ENCODE measurements at places on chromosomes 1 and 21.

DNA sequence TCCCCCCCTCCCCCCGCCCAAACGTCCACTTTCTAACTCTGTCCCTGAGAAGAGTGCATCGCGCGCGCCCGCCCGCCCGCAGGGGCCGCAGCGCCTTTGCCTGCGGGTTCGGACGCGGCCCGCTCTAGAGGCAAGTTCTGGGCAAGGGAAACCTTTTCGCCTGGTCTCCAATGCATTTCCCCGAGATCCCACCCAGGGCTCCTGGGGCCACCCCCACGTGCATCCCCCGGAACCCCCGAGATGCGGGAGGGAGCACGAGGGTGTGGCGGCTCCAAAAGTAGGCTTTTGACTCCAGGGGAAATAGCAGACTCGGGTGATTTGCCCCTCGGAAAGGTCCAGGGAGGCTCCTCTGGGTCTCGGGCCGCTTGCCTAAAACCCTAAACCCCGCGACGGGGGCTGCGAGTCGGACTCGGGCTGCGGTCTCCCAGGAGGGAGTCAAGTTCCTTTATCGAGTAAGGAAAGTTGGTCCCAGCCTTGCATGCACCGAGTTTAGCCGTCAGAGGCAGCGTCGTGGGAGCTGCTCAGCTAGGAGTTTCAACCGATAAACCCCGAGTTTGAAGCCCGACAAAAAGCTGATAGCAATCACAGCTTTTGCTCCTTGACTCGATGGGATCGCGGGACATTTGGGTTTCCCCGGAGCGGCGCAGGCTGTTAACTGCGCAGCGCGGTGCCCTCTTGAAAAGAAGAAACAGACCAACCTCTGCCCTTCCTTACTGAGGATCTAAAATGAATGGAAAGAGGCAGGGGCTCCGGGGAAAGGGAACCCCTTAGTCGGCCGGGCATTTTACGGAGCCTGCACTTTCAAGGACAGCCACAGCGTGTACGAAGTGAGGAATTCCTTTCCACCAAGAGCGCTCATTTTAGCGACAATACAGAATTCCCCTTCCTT is 158.1 kb downstream of the RUNX1 start:
- DNase-seq, result no peak

DNA sequence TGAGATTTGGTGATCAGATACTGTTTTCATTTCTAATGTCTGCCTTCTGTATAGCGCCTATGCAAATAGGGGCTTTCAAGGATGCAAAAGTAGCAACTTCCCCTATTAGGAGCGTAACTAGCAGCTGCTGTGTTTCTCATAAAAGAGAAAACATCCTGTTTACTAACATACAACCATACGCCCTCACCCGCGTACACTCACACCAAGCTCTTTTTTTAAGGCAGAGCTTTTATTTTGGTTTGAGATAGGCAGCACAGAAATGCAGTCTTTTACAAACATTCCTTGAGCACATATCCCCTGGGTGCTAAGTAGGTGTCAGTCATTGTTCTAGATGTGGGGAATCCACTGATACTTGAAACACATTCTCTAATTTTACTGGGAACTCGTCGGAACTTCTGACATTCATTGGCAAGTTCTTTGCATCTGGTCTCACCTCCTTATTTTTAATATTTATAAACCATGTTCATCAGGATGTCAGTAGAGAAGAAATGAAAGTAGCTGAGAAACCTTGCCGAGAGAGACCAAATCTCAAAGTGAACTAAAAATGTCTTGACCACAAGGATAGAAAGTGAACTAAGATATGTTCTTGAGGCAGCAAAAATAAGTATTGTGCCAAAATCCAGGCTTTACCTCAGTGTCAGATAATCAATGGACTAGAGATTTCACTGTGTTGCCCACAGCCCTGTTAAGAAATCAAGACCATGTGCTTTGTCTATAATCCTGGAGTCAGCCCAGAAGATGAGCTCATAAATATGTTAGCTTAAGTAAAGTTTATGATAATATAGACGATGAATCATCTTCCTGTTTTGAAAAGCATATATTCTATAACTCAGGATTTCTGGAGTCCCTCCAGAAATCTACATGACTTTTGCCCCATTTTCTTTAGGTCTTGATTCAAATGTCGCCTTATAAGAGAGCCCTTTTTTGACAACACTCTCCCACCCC is 350.9 kb downstream of the ST6GALNAC3 start:
- no peak for DNase-seq

GRCh38 chr1:1157033-1157365 is 16.7 kb upstream of the TTLL10 start:
- no peak for DNase-seq

DNA sequence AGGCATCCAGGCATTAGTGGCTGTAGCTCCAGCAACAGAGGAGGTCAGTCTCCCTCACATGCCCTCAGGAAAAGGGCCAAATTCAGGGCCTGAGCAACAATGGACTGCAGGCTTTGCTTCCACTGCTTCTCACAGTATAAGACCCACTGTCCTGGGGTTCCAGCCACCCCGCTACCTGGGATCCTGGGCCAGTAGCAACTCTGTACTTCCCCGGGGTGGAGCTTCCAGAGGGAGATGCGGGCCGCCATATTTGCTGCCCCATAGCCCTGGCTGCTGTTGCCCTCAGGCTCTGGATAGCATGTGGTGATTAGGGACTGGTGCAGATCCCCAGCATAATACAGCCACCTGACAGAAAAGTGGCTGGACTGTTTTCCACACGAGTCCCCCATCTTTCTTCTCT is 201.1 kb upstream of the POGK start:
- DNase-seq, result no peak

GRCh38 chr1:117372863-117373412 is 5.7 kb downstream of the MAN1A2 start:
- DNase-seq, result no peak

DNA sequence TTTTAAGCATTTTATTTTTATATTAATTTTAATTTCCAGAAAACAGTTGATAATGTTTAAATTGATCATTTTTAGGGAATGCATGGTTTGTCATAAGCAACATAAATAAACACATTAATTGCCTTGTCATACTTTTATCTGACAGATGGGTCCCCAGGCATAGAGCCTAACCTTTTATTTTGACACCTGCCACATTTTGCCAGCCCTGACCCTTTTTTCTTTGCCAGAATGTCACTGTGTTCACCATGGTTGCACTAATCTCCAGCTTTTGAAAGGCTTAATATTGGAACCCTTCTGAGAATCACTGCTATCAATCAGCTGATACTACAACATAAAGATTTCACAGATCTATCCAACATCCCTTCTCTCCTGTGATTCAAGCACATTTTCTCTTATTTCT is 56.0 kb upstream of the DPYD start:
- peak; percentile 38 for DNase-seq

DNA sequence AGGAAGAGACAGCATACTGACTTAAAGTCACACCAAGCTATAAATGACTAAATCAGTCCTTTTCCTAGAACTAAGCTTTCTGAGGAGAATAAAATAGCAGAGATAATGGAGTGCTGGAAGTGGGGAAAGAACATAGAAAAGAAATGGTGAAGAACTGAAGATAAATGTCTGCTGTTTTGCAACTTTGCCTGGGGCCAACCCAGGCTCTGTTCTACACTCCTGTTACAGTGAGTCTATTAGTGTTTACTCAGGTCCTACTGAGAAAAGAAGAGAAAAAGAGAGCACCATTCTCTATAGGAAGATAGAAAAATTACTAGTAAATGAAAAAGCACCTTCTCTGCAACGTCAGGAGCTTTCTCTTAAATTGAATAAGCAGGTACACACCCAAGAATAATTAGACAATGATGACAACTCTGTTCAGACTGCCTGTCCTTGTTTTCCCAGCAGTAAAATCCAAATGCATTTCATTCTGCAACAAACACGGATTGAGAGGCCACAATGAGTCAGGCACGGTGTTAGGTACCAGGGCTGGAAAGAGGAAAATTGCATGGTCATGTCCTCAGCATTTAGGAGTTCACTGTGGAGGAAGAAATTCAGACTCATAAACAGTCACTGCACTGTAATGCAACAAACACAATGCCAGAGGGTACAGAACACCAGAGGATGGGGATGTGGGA is 139.4 kb upstream of the CAMK1G start:
- no peak for DNase-seq

- no peak for DNase-seq
Measured at GRCh38 chr1:223114871-223115270, 28.2 kb downstream of the TLR5 start.

DNA sequence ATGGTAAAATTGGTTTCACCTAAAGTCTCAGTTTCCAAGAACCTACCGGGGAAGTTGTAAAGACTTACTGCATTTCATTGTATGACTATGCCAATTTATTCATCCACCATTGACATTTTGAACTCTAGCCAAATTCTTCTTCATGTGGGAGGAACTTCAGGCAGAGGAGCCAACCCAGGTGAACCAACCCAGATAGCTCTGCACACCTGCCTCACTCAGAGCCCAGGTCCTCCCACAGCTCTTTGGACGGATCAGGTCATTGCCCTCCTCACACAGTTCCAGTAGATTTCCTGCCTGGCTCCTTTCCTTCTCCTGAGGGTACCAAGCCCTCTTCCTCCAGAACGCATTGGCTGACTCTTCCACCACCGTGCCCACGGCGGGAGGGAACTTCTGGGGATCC is 121.7 kb downstream of the DTL start:
- no peak for DNase-seq

DNA sequence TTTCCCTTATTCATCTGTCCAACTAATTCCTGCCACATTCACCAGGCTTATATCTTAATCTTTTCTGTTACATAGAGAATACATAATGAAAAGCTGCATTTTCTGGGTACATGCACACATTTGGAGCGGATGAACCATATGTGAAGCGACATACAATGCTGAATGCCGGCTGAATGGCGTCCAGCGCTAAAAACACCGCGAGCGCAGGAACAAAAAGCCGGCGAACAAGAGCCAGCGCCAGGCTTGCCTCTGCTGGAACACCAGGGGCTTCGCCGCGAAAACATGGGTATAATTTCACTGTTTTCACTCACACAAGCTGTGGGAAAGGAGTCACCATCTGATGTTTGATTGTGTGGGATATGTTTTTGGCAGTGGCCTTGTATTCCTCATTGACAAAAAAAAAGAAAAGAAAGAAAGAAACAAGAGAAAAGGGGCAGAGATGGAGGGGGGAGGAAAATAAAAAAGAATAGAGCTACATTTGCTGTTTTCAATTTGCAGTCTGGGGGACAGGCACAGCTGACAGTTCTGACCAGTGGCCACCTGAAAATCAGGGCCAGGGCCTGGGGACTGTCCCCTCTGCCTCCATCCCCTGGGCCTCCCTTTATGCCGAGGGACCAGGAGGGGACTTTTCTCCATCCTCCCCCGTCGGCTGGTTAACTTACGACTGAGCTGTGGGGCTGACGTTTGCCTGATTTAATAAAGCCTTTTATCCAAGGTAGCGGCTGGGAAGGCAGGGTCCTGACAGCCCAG is 70.2 kb upstream of the OLIG2 start:
- no peak for DNase-seq

GRCh38 chr1:156359973-156360372 is 9.0 kb upstream of the RHBG start:
- DNase-seq, result no peak

DNA sequence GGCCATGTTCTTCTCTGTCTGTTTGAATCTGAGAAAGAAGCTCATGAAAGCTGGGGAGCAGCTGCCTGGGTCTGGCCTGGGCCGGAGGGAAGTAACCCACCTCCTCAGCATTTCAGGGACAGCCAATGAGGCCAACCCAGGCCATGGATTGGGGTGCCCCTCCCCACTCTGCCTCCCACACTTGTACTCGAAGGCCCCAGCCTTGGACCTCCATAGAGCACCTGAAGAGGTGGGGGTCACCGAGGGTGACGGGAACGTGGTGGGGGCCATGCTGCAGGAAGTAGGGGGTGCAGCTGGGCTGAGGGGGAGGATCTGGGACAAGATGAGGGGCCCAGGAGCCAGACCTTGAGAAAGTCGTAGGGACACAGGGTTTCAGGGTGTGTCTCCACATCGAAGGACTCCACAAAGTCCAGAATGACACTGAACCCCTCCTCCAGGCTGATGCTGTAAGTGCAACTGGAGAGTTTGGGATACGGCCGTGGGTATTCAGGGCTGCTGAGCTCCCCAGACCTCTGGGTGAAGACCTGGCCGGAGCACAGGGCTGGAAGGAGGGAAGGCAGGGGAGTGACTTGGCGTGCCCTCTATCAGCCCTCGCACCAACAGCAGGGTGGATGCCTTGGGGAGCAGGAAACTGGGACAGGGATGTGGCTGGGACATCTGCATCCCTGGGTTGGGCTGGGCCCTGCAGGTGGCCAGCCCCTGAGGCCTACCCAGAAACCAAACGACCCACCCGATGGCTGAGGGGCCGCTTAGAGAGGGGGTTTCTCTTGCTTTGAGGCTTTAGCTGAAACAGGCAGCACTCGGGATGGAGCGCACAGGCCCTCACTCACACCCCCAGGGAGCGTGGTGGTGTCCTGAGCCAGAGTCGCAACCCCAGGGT is 3.8 kb downstream of the MASP2 start:
- no peak for DNase-seq

GRCh38 chr1:4549930-4550329 is 104.5 kb upstream of the AJAP1 start:
- no peak for DNase-seq

DNA sequence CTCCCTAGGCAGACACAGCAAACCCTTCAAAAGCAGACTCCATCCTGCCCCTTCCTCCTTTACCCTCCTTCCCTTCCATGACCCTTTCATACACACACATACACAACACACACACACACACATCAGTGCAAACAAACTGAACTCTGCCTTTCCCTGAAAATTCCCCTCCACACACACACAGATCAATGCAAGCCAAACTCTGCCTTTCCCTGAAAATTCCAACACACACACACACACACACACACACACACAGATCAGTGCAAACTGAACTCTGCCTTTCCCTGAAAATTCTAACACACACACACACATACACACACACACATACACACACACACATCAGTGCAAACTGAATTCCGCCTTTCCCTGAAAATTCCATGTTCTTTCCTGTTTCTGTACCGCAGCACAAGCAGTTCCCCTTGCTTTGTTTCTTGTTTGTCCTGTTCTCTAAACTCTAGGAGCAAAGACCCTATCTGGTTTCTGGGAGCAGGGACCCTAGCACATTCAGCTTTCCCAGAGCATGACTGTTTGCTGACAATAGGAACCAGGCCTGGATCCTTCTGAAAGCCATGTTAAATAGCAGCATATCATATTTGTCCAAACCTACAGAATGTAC is 91.0 kb downstream of the PTPN14 start:
- no peak for DNase-seq

GRCh38 chr1:152039886-152040285 is 3.1 kb upstream of the S100A11 start:
- no peak for DNase-seq

All from NCI-H2081 (cell line).